ENCODE measurements at places on chromosomes 5 and 9.

DNA sequence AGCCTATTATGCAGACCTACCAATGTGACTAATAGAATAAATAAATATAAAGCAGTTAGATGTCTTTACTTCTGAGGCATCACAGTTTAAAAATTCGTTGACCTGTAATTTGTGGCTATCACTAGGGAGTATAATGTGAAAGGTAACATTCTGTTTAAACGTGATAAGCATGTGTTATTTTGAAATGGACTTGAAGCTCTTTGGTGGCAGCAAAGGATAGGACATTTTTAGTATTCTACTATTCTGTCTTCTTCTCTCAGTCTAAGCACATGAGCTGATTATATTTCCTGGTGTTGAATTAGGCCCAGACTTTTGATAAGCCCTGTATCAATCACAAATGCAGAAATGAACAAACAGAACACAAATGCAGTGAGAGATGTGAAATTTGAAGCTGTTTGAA is 974.0 kb upstream of the CDH10 start:
- no peak for DNase-seq

DNA sequence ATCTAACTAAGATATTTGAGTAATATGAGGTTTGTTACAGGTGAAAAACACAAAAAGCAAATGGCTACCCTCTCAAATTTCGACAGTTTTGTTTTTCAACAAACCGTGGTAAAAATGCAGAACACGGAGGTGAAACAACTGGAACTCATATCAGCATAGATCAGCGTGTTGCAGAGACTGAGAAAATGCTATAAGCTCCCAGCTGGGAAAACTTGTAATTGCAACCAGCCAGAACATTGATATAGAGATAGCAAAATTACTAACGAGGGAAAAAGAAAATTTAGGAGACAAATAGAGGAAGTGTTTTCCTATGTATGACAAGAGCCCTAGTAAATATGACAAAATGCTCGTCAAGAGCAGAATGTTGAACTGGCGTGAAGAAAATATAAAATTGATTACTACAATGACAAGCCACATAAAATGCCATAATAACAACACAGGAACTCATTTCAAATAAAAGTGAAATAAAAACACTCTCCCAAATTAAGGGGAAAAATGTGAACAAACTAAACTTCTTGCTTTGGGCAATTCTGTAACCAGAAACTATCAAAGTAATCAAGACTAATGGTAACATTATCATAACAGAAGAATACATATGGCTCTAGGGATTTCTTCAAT is 1989.8 kb downstream of the EFNA5 start:
- no peak for DNase-seq

DNA sequence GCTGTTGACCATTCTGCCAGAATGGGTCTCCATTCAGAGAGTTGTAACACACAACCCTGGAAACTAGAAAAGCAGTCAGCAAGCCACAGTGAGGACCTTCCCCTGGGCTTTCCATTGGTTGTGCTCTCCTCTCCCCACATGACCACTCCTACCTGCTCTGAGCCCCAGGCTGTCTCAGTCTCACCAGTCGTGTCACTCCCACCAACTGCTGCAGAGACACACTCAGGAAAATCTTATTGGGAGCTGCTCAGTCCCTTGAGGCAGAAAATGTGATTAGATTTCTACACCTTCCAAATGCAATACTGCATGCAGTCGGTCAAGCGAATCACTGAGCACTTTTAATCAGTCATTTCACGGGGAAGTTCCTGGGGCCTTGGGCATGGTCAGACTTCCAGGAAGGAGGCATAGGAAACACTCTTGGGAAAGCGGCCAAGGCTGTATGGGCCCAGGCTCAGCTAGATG is 284.2 kb upstream of the NMUR2 start:
- DNase-seq = no peak

- DNase-seq = no peak
Measured at GRCh38 chr9:110329639-110330230, 7.9 kb downstream of the TXNDC8 start.

DNA sequence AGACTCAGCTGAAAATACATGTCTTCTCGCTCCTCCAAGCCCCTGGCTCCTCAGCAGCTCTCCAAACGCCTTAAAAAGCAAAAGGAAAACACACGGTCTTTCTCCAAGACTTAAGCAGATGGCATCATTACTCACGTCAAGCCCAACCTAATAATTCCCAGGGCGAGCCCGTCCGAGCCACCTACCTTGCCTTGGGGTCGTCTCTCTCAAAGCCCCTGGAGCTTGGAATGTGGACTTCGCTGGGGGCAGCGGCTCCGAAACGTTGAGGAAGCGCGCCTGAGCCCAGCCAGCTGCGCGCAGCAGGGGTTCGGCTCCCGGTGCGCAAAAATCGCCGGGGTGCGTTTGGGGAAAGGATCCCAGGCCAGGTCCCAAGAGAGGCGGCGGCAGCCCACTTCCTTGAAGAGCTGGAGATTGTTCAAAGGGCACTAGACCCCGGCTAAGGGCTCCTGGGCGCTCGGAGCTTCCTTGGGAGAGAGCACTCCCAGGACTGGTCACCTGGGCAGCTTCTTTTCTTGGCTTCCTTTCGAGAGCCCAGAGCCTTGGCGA is 395 bp downstream of the DRD1 start:
- DNase-seq = no peak

Measured in esophagus squamous epithelium (tissue), 5 donors.